Astrocyte (in vitro differentiated cells and primary cell): ENCODE measurements at places on chromosomes 11 and 22. TPM values are rescaled to one million over a fixed set of nuclear protein-coding genes. Genes with fewer than 3 reads are reported as not detected.
A peak's percentile ranks its signal among the peaks of the same experiment; 100 is the strongest.

DNA sequence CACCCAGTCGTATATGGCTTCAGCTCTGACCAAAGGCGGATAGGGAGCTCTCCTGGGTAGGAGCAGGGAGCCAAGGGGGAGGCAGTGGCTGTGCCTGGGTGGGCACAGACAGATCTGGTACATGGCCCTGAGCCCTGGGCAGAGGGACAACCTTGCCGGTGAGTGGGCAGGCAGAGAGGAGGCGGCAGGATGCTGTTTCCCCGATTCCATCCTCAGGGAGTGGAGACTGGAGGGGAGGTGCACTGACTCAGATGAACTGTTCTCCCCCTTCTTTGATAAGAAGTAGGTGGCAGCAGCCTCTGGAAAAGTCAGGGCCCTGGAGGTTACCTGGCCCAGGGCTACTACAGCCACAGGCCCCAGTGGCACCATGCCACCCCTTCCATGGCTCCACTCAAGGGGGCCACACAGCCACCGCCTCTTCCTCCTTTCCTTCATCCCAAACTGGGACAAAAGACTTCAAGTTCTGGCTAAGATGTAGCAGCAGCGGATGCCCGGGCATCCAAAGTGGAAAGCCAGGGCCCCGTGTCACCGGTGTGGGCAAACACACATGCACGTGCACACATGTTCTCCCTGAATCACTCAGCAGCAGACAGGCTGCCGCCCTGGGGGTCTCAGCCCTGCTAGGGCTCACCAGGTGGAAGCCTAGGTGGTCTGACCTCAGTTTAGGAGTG is 13.4 kb downstream of the CXCR5 start:
- H3K4me3 ChIP-seq = no peak overlapping the region
- H3K27ac ChIP-seq = no peak overlapping the region
- no peaks in the 10 kb centered on the region for H3K27me3 ChIP-seq
- DNase-seq = no peak
- H3K4me1 ChIP-seq = no peaks in the 10 kb centered on the region
- peaks cover 4% of the 10 kb centered on the region for H3K36me3 ChIP-seq

DNA sequence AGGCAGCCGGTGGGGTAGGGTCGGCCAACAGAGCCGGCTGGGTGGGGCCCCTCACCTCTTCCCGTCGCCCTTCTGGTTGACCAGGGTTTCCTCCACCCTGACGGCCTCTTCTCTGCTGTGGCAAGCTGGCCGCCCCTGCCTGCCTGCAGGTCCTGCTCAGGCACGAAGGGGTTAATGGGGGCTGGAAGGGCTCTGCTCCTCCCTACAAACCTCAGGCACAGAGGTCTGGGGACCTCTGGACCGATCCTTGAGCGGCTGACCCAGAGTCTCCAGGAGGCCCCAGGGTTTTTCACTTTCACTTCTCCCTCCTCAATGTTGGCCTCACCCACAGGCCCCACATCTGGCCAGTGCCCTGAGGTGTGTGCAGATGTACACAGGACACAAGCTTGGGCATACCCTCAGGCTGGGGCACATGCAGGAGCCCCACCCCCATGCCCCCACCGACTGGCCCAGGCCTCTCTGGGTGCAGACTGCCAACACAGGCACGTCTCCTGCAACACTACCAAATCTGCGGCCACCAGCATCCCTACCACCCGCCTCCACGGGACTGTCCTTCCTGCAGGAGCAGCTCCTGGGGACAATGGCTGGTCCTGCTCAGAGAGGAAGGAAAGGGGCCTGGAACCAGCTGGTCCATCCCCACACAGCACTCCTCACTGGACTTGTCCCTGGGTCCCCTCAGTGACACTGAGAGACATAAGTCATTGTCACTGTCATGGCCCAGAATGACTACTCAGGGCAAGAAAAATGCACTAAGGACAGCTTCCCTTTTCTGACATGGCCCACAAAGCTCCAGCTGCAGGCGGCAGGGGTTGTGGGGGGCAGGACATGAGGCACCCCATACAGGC is 3.2 kb upstream of the TBX1 start:
- DNase-seq = no peak
- no peak overlapping the region for H3K4me3 ChIP-seq
- peaks cover 6% of the 10 kb centered on the region for H3K4me1 ChIP-seq
- H3K27me3 ChIP-seq = peaks cover 80% of the 10 kb centered on the region

Gene LDHAL6A
- not detected in 2 replicates for total RNA-seq

- no peak overlapping the region for H3K27ac ChIP-seq
- peak; percentile 79 for DNase-seq
- H3K4me3 ChIP-seq = no peak overlapping the region
- peaks cover 3% of the 10 kb centered on the region for H3K4me1 ChIP-seq
Observed at GRCh38 chr11:32888805-32889204, 3.8 kb upstream of the QSER1 start.

- H3K27me3 ChIP-seq = no peaks in the 10 kb centered on the region
- no peak for DNase-seq
- no peaks in the 10 kb centered on the region for H3K36me3 ChIP-seq
- no peak overlapping the region for H3K27ac ChIP-seq
Observed at GRCh38 chr22:36759481-36760159, 16.3 kb downstream of the IFT27 start.

GRCh38 chr11:130478881-130479280 is 30.4 kb downstream of the ADAMTS15 start:
- peak overlapping the region; percentile 82 for H3K27ac ChIP-seq
- H3K36me3 ChIP-seq = no peaks in the 10 kb centered on the region
- peaks cover 48% of the 10 kb centered on the region for H3K4me1 ChIP-seq
- peak; percentile 25 for DNase-seq
- H3K27me3 ChIP-seq = no peaks in the 10 kb centered on the region

GRCh38 chr22:23058063-23058462 is 12.3 kb upstream of the GNAZ start:
- no peaks in the 10 kb centered on the region for H3K4me1 ChIP-seq
- no peak overlapping the region for H3K4me3 ChIP-seq
- peaks cover 2% of the 10 kb centered on the region for H3K27me3 ChIP-seq
- DNase-seq = no peak
- no peak overlapping the region for H3K27ac ChIP-seq
